Amygdala (tissue), 56 donors: ENCODE measurements at places on chromosomes 2 and 18.

DNA sequence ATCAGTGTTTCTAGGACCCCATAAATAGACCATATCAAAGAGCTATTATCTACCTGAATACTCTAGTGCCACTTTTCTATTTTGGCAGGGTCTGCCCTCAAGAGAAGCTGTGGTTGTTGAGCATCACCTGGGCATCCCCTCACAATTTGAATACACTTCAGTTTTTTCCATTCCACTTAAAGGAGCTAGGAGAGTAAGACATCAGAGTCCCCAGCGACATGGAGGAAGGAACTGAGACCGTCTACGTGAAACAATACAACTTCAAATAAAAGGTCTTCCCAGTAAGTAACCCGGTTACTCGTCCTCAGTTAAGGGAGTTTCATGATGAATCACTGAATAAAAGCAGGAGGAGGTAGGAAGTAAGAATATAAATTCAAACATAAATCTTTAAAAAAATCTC is 206.7 kb downstream of the AFF3 start:
- no peak for DNase-seq

GRCh38 chr18:33446604-33447003 is 6.1 kb upstream of the CCDC178 start:
- no peak for DNase-seq

GRCh38 chr2:47420214-47420613 is 17.3 kb downstream of the MSH2 start:
- DNase-seq: no peak

GRCh38 chr2:241063587-241063986 is 38.5 kb downstream of the MTERF4 start:
- no peak for DNase-seq

DNA sequence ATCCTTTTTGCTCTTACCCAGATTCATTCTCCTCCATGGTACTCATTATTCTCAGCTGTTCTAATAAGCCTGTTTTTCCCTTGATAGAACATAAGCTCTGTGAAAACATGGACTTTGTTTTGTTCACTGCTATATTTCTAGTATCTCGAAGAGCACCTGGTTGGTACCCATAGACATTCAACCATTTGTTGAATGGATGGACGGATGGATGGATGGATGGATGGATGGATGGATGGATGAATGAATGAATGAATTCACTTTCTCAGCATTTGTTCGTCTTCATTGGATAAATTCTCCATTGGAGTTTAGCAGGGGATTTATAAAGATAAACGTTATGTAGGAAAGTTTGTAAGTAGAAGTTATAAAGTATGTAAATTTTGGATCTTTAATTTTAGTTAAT is 2.9 kb downstream of the FAM171B start:
- no peak for DNase-seq

- DNase-seq: no peak
These were observed 23.6 kb downstream of the RNF144A start for GRCh38 chr2:6940820-6941219.

- no peak for DNase-seq
These were observed 96.1 kb upstream of the PIK3C3 start for GRCh38 chr18:41858761-41859555.

GRCh38 chr2:69335311-69335710 is 51.7 kb downstream of the GFPT1 start:
- no peak for DNase-seq

- DNase-seq: peak; percentile 44
These were observed 30.6 kb downstream of the TMEM17 start for GRCh38 chr2:62475172-62476011.

- DNase-seq: no peak
These were observed 112.8 kb downstream of the NDUFA10 start for GRCh38 chr2:239912171-239912937.

GRCh38 chr2:240209493-240209892 is 69.0 kb upstream of the OTOS start:
- DNase-seq: no peak

DNA sequence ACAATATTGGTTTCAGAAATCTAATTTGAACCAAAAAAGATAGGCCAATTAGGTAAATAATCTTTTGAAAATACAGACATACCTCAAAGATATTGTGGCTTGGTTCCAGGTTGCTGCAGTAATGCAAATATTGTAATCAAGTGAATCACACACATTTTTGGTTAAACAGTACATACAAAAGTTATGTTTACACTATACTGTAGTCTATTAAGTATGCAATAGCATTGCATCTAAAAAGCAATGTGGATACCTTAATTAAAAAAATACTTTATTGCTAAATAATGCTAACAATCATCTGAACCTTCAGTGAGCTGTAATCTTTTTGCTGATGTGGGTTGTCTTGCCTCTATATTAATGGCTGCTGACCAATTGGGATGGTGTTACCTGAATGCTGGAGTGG is 67.3 kb downstream of the KYNU start:
- no peak for DNase-seq

DNA sequence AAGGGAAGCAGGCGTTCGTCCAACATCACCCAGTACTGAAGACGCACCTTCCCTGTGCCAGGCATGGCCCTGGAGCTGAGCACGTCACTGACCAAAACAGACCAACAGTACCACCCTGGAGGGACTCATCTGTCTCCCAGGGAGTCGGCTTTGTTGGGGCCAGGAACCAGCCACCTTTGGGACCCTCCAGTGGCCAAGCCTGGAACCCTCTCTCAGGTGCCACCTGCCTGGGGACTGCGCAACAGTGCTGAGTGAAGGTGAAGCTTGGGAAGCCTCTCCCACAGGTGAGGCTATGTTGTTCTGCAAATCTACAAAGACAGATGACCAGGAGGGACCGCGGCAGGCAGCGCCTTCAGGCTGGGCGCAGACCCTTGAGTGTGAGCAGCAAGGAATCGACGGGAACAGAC is 91.4 kb upstream of the OTOS start:
- DNase-seq: no peak

GRCh38 chr18:12034241-12035100 is 53.2 kb downstream of the IMPA2 start:
- DNase-seq: no peak

GRCh38 chr18:41906528-41907146 is 48.4 kb upstream of the PIK3C3 start:
- DNase-seq: no peak

DNA sequence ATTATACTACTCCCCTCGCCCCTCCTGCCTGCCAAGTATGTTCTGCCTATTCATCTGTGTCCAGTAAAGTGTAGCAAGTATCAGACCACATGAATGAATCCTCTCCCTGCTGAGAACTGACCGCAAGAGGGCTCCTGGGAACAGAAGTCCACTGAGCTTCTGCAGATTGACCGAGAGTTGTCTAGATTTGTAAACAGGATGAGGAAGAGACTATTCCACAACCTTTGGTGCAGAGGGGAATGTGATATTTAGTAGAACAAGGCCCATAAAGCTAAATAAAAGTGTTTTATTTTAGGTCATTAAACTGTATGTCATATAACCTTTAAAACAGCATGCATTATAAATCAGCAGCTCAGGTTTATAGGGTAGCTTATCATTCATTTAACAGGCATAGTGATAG is 377.0 kb downstream of the DCC start:
- DNase-seq: peak; percentile 0

DNA sequence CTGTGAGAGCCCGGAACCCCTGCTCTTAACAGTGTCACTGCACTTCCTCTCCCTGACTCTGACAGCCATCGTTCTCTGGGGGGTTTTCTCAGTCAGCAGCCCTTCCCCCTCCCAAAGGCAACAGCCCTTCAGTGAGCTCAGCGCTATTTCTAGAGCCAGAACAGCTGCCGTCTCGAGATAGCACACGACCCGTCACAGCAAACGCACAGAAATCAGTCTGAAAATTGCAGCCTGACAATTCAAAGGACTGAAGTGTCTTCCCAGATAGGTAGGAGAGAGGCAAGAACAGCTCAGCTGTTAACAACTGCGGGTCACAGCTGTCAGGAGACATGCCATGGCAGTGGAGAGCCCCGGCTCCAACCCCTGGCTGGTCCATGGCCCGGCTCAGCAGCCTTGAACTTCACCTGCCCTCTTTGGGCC is 45.4 kb downstream of the ST8SIA5 start:
- DNase-seq: no peak

- DNase-seq: no peak
These were observed 312.6 kb downstream of the DPP10 start for GRCh38 chr2:114754907-114755563.

DNA sequence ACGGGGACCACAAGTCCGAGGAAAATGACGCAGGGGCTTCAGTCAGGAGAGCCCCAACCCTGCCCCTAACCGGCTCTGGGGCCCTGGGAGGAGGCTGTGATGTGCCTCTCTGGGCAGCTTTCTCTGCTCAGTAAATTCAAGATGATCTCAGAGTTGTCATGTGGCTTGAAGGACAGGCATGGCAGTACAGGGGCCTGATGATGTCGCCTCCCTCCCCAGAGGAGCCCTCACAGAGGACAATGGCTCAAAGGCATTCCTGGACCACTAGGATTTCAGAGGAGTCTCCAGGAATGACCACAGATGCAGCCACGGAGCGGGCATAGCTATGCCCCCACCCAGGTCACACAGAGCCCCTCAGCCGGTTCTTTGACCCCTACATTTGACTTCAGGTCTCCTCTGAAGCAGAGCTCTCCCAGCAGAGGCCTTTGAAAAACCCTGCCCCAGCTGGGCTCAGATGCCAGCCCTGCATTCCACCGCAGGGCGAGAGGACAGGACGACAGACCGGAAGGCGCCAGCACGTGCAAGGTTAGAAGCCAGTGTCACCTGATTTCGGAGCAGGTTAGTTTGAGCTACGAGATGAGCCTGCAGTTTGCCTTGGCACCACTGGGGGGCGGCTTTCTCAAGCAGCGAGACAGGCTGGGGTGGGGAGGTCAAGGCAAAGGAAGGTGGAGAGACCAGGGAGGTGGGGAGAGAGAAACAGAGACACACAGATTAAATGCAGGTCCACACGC is 39.2 kb downstream of the BIN1 start:
- DNase-seq: peak; percentile 57

GRCh38 chr2:149385350-149385749 is 55.0 kb downstream of the LYPD6 start:
- DNase-seq: no peak

DNA sequence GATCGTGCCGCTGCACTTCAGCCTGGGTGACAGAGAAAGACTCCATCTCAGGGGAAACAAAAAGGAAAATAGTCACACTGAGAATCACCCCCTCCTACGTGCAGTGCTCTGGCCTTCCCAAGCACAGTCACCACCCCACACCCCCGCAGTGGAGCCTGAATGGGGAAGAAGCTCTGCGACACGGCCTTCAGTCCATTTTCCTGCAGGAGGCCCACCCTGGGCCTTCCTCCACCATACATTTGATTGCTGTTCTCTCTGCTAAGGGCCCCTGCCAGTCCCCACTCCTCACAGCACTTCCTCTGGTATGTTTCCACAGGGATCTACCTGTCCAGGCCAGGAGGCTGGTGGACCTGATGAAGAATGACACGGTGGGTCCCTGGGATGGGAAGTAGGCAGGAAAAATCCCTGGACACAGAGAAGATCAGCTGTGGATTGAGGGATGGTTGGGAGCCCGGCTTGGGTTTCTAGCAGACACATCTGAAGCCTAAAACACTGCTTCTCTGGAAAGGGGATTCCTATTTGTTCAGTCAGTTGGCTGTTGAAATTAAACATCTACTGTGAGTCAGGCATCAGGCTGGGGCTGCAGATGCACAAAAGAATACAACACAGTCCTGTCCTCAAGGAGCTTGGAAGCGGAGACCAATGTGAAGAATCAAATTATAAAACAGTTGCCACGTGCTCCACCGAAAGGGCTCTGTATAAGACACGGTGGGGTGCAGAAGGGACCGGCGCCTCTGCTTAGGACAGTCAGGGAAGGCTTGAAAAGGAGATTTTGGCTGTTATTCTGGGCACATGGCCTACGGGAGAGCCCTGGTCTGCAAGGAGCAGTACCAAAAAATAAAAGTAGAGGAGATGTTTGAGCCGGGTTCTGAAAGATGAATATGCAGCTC is 82.2 kb downstream of the PLB1 start:
- DNase-seq: no peak

GRCh38 chr2:26925100-26925791 is 45.2 kb upstream of the MAPRE3 start:
- DNase-seq: no peak

DNA sequence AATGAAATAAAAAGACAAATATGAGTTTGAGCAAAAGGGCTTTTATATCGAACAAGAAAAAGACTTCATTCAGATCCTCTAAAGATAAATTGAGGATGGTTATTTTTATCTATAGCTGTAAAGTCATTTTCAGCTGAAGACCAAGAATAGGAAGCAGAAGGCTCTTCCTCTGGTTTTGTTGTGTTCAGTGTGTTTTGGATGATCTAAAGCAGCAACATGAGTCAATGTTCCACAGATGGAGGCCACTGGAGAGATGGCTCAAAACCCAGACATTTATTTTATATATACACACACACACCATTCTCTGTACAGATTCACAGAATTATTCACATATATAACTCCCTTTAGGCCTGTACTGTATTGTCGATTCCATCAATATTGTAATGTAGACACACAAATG is 424.3 kb downstream of the MBD2 start:
- DNase-seq: no peak

DNA sequence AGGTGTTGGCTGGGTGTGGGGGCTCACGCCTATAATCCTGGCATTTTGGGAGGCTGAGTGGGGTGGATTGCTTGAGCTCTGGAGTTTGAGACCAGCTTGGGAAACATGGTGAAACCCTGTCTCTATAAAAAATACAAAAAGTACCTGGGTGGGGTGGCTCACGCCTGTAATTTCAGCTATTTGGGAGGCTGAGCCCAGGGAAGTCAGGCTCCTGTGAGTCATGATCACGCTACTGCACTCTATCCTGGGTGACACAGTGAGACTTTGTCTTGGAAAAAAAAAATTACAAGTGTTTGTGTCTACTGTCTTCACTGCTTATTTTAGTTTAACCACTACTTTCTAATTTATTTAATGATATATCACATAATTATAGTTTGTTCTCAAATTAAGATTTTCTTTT is 62.7 kb upstream of the DOCK10 start:
- no peak for DNase-seq

GRCh38 chr2:174389542-174389941 is 6.0 kb upstream of the SCRN3 start:
- DNase-seq: no peak

- DNase-seq: no peak
These were observed 526.9 kb downstream of the TMEM182 start for GRCh38 chr2:103288696-103289095.

- no peak for DNase-seq
These were observed 181.8 kb downstream of the AKAIN1 start for GRCh38 chr18:5015213-5015612.

DNA sequence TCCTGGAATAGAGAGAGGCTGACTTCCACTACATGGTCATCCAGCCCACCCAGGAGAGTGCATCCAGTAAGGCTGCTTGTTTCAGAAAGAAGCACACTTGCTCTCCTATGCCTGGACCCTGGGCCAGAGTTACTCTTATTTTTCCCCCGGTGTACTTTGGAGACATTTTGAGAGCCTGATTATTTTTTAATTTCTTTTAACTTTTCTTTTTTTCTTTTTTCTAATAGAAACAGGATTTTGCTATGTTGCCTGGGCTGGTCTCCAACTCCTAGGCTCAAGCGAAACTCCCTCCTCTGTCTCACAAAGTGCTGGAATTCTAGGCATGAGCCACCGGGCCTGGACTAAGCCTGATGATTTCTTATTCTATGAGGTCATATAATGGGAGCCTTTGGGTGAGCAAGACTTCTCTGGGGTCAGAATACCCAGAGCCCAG is 62.2 kb downstream of the RPL37A start:
- DNase-seq: no peak
